ENCODE measurements at places on chromosomes 7 and 10. TPM values are rescaled to one million over a fixed set of nuclear protein-coding genes. Genes with fewer than 3 reads are reported as not detected.

PLEKHS1 gene
- polyA plus RNA-seq, result 39.2 TPM

DNA sequence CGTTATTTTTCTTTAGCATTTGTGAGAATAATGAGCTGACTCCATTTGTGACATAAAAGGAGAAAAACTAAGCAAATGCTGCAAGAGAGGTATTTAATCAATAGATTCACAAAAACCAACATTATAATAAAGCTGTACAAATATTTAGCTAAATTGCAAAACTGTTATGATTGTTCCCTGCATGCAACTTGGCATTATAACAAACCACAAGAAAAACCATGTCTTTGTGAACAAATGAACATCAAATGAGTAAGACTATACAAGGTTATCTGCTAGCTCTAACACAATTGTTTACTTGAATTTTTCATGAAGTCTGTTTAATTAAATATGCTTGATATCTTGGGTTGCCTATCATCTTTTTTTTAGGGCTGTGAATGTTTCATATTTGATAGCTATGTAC, 50.8 kb upstream of the PPP1R9A start:
- no peaks in the 10 kb centered on the region for H3K36me3 ChIP-seq
- H3K27me3 ChIP-seq, result no peaks in the 10 kb centered on the region
- DNase-seq, result no peak
- no peak overlapping the region for H3K27ac ChIP-seq
- no peaks in the 10 kb centered on the region for H3K4me1 ChIP-seq
- H3K4me3 ChIP-seq, result no peak overlapping the region

- no peaks in the 10 kb centered on the region for H3K36me3 ChIP-seq
- no peak for DNase-seq
- no peak overlapping the region for H3K27ac ChIP-seq
- H3K4me3 ChIP-seq, result no peak overlapping the region
These were observed 9.9 kb upstream of the FAM180A start for GRCh38 chr7:135758531-135758932.

PLAU gene
- polyA plus RNA-seq, result 1.3 TPM

DNA sequence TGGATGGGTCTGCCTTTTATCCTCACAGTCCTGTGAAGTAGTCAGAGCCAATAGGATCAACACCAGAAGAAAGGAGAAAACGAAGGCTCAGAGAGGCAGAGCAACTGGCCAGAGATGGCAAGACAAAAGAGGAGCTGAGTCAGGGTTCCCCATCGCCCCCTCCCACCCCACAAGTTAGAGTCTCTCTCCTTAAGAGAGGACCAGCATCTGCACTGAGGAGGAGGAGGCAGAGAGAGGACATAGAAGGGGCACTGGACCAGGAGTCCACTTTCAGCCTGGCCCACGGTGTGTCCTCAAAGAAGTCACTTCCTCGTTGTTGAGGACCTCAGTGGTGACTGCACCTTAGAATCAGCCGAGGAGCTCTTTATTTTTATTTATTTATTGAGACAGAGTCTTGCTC, 11.6 kb downstream of the SPOCK2 start:
- no peaks in the 10 kb centered on the region for H3K27me3 ChIP-seq
- no peak overlapping the region for H3K27ac ChIP-seq
- H3K36me3 ChIP-seq, result no peaks in the 10 kb centered on the region
- H3K4me1 ChIP-seq, result no peaks in the 10 kb centered on the region
- no peak for DNase-seq
- no peak overlapping the region for H3K4me3 ChIP-seq

HGF gene
- 1.2 TPM for polyA plus RNA-seq

PRKG1 gene
- polyA plus RNA-seq, result 7.4 TPM

GRCh38 chr7:69078997-69079769, 519.1 kb upstream of the AUTS2 start:
- H3K4me3 ChIP-seq, result no peak overlapping the region
- no peaks in the 10 kb centered on the region for H3K36me3 ChIP-seq
- no peak for DNase-seq

EPO gene
- 0.04 TPM for polyA plus RNA-seq

AGBL3 gene
- polyA plus RNA-seq, result 0.87 TPM

GRCh38 chr7:40753455-40753854, 618.6 kb downstream of the SUGCT start:
- H3K27ac ChIP-seq, result no peak overlapping the region
- no peaks in the 10 kb centered on the region for H3K4me1 ChIP-seq
- H3K36me3 ChIP-seq, result no peaks in the 10 kb centered on the region
- no peak overlapping the region for H3K4me3 ChIP-seq
- H3K27me3 ChIP-seq, result no peaks in the 10 kb centered on the region

LDB3 gene
- polyA plus RNA-seq, result 1.7 TPM

GRCh38 chr7:98286701-98287485, 5.4 kb downstream of the BRI3 start:
- H3K4me1 ChIP-seq, result peaks cover 12% of the 10 kb centered on the region
- DNase-seq, result no peak
- H3K27me3 ChIP-seq, result no peaks in the 10 kb centered on the region
- H3K27ac ChIP-seq, result peak overlapping the region; percentile 92
- peaks cover 87% of the 10 kb centered on the region for H3K36me3 ChIP-seq
